ENCODE measurements at places on chromosomes 16 and 17.

GRCh38 chr17:14845591-14846281, 419.4 kb downstream of the PMP22 start:
- peak; percentile 56 for DNase-seq

- no peak for DNase-seq
Observed at GRCh38 chr16:57688487-57688986, 6.1 kb upstream of the DRC7 start.

DNA sequence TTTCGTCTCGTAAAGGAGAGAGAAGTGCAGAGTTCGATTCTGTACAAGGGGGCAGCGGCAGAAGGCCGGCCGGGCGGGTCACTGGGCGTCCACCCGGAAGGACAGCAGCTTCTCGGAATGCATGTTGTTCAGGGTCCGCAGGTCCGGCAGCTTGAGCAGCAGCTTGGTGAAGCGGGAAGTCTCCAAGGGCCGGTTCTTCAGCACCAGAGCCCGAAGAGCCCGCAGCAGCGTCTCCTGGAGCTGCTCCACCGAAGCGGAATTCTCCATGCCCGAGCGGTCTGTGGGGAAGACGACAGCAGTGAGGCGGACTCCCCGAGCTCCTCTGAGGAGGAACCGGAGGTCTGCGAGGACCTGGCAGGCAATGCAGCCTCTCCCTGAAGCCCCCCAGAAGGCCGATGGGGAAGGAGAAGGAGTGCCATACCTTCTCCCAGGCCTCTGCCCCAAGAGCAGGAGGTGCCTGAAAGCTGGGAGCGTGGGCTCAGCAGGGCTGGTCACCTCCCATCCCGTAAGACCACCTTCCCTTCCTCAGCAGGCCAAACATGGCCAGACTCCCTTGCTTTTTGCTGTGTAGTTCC, 7.3 kb downstream of the NR1D1 start:
- DNase-seq = no peak

- DNase-seq = no peak
Observed at GRCh38 chr17:27991462-27991993, 50.9 kb upstream of the NLK start.

- no peak for DNase-seq
Observed at GRCh38 chr16:81453091-81453728, 8.6 kb downstream of the CMIP start.

GRCh38 chr17:40323391-40324381, 14.7 kb downstream of the RARA start:
- peak; percentile 73 for DNase-seq

DNA sequence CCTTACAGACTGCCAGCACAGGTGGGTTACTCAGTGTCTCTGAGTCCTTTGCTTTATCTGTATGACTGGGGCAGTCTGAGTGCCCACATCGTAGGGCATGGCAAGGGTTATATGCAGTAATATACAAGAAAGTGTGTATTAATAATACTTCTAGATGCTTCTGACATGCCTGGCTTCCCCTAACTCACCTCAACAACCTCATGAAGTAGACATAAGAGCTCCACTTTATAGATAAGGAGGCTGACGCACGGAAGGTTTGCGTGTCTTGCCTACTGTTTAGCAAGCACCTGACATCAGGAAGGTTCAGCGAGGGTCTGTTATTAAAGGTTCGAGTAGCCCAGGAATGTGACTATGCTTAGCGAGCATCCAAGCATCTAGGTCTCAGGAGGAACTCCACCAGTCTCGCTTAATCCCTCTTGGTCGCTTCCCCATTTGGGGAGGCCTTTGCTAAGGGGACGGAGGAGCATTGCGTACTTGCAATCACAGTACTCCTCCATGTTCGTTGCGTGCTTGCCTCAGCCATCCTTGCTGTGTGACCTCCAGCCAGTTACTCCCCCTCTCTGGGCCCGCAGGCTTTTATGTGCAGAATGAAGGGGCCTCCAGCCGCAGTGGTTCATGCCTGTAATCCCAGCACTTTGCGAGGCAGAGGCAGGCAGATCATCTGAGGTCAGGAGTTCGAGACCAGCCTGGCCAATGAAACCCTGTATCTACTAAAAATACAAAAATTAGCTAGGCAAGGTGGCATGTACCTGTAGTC, 1.6 kb downstream of the KCNG4 start:
- no peak for DNase-seq

DNA sequence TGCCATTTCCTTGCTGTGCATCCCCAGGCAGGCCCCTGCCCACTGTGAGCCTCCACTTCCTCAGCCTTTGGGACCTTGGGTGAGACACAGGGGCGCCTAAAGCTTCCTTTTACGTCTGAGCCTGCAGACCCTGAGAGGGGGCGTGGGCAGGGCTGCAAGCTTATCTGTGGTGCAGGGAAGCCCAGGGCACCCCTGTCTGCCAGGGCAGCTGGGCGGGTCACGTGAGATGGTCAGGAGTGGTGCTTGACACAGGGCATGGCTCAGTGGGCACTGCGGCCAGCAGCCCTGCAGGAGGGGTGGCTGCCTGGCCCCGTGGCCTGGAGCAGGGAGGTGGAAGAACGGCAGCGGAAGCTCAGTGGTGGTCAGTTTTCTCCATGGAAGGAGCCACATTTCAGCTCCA, 54.8 kb upstream of the ZC3H18 start:
- no peak for DNase-seq

GRCh38 chr16:50635505-50636392, 45.4 kb downstream of the SNX20 start:
- no peak for DNase-seq

- DNase-seq = peak; percentile 5
Observed at GRCh38 chr16:72094266-72094610, 591 bp downstream of the DHX38 start.

DNA sequence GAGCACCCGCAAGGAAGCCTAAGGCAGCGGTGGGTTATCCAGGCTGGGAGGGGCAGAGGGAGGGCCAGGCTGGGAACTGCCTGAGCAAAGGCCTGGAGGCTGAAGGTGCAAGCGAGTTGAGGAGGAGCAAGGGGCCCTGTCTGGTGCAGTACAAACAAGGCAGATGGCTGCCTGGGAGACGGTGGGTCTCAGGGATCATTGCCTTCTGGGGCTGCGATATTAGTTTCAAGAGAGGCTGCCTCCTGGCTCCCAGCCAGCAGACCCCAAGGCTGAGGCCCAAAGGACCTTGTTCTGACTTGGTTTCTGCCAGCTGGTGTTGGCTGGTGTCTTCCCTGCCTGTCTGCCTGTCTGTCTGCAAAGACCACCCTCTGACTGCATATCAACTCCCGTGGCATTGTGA, 154.0 kb downstream of the IRF8 start:
- DNase-seq = no peak
